ENCODE measurements at places on chromosomes 5 and 9. TPM values are rescaled to one million over a fixed set of nuclear protein-coding genes. Genes with fewer than 3 reads are reported as not detected.

- no peak for DNase-seq
Observed at GRCh38 chr9:136648751-136649150, 14.0 kb upstream of the EGFL7 start.

- DNase-seq: no peak
Observed at GRCh38 chr9:76594764-76595424, 135.9 kb downstream of the GCNT1 start.

- no peak for DNase-seq
Observed at GRCh38 chr9:101664453-101664852, 69.7 kb upstream of the PPP3R2 start.

Gene PCDHGA10
- polyA plus RNA-seq: not detected

Gene TMEM8B
- 2.0 TPM for polyA plus RNA-seq
